Skeletal muscle cell (primary cell): ENCODE measurements at places on chromosomes 6 and 20.

DNA sequence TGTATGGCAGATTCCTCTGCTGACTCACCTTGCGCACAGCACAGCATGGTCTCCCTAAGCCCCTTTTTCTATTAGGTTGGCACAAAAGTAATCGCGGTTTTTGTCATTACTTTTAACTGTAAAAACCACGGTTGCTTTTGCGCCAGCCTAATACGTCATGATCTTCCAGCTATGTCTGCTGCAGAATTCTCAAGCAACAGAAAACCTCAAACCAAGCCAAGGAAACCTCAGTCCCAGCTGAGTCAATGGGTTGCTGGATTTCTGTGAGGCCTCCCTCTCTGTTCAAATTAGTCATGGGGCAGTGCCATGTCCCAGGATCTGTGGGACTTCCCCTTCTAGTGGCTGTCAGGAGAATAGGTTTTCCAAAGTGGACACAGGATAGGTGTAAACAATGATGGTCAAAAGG, 15.7 kb upstream of the ENPP1 start:
- DNase-seq: no peak

- DNase-seq: no peak
These were observed 1.8 kb downstream of the PTPRK start for GRCh38 chr6:128518434-128519131.

- no peak for DNase-seq
These were observed 20.8 kb upstream of the BMP7 start for GRCh38 chr20:57287007-57287880.

DNA sequence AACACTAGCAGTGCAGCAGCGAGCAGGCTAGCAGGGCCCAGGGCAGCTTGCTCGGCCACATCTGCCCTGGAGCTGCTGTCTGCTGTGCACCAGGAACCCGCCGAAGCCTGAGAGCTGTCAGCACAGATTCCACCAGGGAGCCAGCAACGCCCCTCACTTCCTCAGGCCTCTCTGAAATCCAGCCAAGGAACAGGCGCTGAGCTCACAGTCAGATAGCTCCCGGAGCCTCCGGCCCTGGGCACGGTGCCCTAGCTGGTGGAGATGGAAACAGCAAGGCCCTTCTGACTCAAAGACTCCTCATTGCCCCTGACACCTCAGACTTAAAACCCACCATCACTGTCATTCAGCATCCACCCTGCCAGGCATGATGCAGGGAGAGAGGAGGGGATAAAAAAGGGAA, 839.4 kb downstream of the MAFB start:
- peak; percentile 85 for DNase-seq

GRCh38 chr20:56451056-56451765, 17.2 kb upstream of the RTF2 start:
- DNase-seq: no peak

DNA sequence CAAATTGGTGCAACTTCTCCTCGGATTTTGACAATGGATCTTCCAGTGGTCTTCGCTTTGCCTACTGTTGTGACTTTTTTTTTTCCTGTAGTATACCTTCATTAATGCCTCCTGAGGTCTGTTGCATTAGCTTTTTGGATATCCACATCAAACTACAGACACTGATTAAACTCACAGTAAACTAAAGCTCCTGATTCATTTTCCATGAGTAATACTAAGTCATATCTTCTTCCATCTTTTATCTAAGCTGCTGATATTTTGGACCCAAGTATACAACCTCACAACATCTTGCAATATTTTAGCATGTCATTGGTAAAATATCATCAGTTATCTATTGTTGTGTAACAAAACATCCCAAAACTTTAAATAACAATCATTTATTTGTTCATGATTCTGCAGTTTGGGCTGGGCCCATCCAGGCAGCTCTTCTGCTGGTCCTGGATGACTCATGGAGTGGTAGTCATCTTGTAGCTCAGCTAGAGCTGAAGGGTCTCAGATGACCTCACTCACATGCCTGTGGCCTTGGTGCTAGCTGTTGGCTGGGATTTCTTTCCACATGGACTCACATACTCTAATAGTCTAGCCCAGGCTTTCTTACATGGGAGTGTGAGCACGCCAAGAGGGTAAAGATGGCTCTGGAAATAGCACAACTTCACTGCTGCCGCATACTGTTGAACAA, 78.3 kb upstream of the SRSF6 start:
- peak; percentile 56 for DNase-seq

DNA sequence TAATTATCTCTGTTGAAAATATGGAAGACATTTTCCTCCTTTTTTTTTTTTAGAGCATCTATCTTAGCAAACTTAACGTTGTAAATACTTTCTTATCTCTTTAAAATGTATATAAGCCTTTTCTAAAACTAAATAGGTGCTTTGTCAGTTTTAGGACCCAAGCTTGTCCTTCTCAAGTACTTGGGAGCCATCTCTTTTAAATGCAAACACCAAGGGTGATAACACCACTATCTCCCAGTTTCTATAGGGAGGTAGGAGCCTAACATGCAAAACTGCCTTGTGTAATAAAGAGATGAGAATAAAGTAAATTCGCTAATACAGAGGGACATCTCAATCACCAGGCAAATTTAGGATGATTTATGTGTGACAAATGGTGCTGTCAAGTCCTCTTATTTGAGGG, 157.0 kb upstream of the FAM83B start:
- no peak for DNase-seq

- DNase-seq: no peak
These were observed 876 bp upstream of the DSP start for GRCh38 chr6:7540595-7540994.
